Right ventricle myocardium inferior (tissue), 1 donor: ENCODE measurements at places on chromosomes 16 and 17. TPM values are rescaled to one million over a fixed set of nuclear protein-coding genes. Genes with fewer than 3 reads are reported as not detected.

The FBXW10 gene
- not detected for total RNA-seq

The C1QTNF8 gene
- total RNA-seq = 0.19 TPM

The KRTAP1-1 gene
- not detected for total RNA-seq

The TBC1D3B gene
- 4.0 TPM for total RNA-seq

The CCL16 gene
- total RNA-seq = not detected

The SMG1 gene
- total RNA-seq = 37.9 TPM

The CTRB2 gene
- not detected for total RNA-seq

DNA sequence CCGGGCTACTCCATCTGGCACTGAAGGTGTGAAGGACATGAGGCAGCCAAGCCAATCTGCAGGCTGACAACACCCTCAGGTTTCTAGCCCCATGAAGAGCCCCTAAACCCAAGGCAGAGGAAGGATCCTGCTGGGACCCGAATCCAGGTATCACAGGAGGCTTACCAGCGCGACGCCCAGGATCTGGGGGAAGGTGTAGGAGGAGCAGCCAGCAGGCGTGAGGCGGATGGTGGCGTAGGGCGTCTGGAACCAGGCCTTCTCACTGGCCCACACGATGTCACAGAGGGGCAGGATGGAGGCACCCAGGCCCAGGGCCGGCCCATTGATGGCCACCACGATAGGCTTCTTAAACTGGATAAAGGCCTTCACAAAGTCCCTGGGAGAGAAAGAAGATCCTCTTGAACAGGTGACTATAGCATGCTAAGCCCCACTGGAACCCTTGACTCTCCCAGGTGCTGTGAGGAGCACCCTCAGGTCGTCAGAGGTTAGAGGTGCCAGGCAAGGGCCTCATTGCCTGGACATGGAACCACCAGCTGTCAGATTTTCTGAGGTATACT lies 71.7 kb downstream of the DYNLRB2 start:
- no peak for DNase-seq

DNA sequence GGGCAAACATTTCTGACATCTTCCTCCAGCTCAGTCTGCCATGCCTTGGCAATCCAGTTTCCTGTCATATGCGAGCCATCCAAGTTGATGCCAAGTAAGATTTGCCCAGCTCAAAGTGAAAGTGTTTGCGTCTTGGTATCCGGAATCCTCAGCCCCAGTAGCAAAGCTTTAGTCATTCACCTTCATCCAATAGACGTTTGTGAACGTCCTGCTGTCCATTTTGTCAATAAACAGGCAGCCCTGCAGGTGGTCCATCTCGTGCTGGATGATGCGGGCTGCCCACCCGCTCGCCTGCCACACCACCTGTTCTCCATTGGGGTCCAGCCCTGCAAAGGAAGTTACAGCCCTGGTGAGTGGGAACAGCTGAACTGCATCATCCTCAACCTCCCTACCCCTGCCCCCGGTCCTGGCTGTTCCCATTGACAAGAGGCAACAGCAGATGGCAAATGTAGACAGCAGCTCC lies 1.5 kb downstream of the PDF start:
- no peak for DNase-seq

DNA sequence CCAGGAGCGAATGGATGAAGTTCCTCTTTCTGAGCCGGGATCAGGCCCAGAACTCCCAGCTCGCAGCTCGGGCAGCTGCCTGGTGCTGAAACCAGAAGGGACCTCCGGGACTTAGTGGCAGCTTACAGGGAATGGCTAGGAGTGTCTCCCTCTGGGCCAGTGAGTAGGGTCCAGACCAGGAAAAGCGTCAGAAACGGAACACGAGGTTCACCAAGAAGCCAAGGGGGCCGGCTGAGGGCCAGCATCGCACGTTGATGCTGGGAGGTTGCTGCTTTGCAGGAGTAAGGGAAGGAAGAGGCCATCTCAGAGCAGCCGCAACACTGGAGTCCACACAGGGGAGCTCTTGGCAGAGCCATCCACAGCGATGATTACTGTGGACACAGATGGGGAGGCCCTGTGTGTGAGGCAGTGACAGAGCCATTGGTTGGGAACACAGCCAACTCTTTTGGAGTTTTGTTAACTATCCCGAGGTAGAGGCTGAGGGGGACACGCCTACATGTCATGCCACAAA lies 74.0 kb upstream of the CREBBP start:
- DNase-seq = no peak

GRCh38 chr16:69741951-69742904 lies 12.5 kb downstream of the NOB1 start:
- peak; percentile 89 for DNase-seq

DNA sequence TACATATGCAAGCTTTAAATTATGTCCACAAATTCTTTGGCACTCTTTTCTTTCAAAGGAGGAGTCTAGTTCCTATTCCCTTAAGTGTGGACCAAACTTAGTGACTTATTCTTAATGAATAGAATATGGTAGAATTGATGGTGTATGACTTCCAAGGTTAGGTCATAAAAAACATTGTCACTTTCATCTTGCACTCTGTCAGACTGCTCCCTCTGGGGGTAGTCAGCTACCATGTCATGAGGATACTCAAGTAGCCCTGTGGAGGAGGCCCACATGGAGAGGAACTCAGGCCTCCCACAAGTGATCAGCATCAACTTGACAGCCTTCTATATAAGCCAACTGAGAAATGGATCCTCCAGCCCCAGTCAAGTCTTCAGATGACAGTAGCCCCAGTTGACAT lies 58.0 kb upstream of the SCNN1B start:
- DNase-seq = no peak

GRCh38 chr16:52561910-52562741 lies 15.2 kb upstream of the TOX3 start:
- no peak for DNase-seq

- DNase-seq = no peak
Measured at GRCh38 chr16:27556471-27556870, 6.5 kb downstream of the KATNIP start.

GRCh38 chr17:19414396-19415280 lies 3.6 kb downstream of the RNF112 start:
- DNase-seq = no peak

DNA sequence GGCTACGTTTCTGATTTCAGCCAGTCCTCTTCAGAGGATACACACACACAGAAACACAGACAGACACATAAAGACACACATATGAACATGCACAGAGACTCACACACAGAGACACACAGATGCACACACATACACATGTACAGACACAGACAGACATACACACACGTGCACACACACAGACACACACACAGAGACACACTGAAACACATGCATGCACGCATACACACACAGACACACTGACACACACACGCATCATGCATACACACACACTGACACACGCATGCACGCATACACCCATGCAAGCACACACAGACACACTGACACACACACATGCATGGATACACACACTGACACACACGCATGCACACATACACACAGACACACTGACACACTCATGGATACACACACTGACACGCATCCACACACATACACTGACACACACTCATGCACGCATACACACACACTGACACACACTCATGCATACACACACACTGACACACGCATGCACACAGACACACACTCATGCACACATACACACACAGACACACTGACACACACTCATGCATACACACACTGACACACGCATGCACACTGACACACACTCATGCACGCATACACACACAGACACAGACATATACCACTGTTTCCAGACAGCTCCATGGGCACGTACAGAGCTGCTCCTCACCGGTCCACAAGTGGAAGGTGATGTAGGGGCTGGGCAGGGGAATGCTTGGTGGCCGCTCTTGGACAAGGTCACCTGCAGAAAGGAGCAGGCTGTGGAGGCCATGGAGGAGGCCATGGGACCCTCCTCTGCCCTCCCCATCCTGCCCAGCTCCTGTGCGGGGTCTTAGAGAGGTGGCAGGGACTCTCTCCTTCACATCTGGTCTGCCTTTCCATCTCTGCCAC lies 30.1 kb upstream of the MFSD6L start:
- DNase-seq = no peak

DNA sequence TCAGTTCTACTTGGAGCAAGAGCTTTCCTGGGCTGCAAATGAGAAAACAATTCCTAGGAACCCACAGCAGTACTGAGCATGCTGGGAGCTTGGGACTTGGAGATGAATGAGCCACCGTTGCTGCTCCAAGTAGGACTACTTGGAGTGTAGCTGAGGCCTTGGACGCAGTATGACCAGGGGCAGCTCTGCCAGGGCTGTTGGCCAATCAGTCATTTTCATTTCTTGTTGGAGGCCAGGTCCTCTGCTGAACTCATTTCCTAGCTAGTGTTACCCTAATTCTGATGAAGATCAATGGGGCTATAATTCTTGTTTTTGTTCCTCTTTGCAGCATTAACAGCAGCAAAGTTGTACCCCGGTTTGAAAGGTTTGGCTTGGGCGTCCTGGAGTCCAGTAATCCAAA lies 8.0 kb upstream of the LGALS9 start:
- DNase-seq = no peak

DNA sequence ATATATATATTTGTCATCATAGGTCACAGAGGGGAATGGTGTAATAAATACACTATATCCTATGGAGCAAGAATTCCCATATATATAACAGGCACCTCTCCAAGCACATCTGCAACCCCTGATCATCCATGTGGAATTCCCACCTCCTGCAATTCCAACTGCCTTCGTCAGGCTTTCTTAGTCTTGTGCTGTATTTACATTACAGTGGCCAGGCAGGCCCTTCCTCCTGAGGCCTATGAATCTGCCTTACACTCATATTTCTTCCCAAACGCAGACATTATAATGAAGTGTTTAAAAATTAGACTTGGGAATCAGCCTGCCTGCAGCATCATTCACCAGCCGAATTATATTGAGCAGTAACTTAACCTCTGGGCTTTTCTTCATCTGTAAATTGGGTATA lies 19.3 kb upstream of the DNAH9 start:
- DNase-seq = no peak

- no peak for DNase-seq
Measured at GRCh38 chr17:79466562-79467350, 144.1 kb downstream of the RBFOX3 start.

- no peak for DNase-seq
Measured at GRCh38 chr17:21253646-21254441, 634 bp upstream of the NATD1 start.
